ENCODE measurements at places on chromosomes 7 and 10.

DNA sequence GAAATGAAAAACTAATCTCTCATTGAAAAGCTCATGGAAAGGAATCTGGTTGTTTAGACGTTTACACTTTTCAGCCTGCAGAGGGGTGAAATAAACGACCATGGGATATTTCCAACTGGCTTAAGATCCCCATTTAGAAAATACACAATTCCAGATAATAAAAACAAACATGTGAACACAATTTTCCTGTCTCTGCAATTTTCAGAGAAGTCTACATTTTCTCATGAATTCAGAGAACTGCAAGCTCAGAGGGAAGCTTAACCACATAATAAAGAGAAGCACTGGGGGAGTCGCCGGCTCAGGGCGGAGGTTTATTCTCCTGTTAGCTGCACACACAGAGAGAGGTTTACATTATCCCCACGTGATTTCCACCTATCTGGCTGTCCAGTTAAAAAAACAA is 215.2 kb downstream of the FANK1 start:
- no peak for DNase-seq

GRCh38 chr7:139930286-139930965 is 101.4 kb downstream of the TBXAS1 start:
- no peak for DNase-seq

DNA sequence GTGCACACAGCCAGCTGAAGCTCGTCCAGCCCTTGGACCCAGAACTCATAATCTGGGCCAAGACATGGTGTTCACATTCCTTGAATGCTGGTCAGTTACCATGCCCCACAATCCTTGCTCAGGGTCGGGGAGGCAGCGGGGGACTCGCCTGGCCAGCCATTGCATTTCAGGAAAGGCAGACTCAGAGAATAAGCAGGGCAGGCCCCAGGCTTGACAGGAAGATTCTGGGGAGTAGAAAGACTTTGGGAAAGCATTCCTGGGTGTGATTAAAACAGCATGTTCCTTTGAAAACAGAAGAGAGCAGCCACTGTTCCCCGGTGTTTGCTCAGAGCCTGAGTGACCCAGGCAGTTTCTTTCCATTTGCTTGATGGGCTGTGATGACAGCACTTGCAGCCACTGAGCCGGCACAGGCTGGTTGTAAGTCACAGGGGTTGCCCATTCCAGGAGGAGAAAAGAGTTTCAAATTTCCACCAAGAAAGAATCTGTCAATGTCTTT is 473.7 kb downstream of the TYW1 start:
- DNase-seq: no peak

DNA sequence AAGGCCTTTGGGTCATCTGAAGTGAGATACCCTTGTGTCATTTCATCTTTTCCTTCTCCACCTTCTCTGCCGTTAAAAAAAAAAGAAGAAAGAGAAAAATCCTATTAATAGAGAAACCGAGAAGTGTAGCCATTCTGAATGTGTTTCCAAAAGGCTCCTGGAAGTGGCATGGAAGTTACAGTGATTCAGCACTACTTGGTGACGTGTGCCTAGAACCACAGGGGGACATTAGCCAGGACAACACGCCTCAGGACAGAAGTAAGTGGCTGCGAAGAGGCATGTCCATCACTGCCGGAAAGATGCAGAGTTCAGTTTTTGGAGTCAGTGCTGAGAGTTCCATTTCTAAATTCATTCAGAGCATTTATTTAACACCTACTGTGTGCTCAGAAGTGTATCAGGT is 6.3 kb downstream of the HTRA1 start:
- DNase-seq: no peak

DNA sequence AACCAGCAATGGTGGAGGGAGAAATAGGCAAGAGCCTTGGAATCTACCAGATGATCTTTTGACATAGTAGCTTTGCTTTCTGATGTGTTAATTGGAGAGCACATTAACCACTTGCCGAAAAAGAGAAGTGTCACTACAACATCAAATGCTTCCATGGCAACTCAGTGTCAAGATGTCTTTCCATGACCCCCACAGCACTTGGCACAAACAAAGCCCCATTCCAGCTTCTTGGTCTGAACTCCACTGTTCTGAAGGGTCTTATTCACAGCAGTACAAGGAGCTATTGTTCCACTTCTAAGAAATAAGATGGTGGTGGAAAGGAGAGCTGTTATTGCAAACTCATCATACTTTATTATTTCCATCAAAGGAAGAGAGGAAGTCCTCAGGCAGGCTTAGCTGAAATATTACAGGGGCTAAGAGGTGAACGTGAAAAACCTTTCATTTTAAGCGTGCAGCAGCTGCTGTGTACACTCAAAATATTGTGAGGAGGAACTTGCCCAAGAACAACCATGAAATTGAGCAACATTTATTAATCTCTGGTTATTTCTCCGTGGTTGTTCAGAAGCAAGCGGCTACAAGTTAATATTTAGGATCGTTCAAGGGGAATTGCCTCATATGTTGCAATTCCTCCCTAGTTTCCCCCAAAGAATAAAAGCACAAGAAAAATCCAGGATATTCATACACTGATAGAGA is 354.8 kb upstream of the CELF2 start:
- no peak for DNase-seq

- no peak for DNase-seq
These were observed 256.6 kb upstream of the SMIM30 start for GRCh38 chr7:113374955-113375354.

- DNase-seq: no peak
These were observed 177.3 kb upstream of the TNS3 start for GRCh38 chr7:47759056-47759706.

DNA sequence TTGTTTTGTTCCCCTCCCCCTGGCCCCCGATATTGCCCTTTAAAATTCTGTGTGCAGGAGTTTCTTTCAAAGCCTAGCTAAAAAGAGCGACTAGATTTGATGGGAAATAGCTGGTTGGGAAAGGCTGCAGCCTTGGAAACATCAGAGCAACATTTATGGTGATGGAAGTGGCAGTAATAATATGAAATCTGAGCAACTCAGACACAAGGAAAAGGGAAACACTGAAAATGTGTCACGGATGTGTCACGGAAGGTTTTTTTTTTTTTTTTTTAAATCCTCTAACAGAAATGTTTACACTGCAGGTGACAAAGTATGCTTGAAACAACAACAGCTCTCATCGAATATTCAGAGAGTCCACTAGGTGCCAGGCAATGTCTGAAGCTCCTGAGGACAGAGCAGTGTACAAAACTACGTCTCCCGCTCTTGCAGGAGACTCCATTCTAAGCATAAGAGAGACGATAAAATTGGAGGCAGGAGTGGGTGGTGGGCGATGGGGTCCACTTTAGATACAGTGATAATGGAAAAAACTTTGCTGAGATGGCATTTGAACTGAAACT is 143.0 kb downstream of the RSU1 start:
- DNase-seq: peak; percentile 66

DNA sequence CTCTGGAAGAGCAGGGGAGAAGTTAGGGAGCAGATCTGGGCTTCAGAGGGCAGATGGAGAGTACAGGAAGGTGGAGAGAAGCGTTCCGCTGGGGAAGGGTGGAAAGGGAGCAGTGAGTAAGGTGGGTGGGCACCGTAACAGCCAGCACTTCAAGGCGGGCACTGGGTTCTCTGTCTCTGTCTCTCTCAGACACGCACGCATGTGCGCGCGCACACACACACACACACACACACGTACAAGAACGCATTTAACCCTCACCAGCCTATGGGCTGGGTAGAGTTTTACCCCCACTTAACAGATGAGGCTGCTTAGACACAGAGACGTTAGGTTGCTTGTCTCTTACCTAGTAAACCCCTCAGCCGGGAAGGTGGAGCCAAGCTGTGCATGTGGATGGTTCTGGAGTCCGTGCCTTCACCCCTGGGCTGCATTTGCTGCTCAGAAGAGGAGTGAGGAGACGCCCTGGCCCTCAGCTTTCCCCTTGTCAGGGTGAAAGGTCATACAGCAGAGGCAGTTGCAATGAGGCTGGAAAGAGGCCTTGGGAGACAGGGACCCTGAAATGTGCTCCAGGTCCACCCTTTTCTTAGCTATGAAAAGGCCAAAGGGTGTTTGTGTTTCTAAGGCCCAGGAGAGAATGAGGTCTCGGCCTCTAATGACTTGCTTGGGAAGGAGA is 16.0 kb downstream of the ADCYAP1R1 start:
- no peak for DNase-seq

GRCh38 chr7:104926601-104927041 is 87.4 kb upstream of the KMT2E start:
- DNase-seq: no peak

DNA sequence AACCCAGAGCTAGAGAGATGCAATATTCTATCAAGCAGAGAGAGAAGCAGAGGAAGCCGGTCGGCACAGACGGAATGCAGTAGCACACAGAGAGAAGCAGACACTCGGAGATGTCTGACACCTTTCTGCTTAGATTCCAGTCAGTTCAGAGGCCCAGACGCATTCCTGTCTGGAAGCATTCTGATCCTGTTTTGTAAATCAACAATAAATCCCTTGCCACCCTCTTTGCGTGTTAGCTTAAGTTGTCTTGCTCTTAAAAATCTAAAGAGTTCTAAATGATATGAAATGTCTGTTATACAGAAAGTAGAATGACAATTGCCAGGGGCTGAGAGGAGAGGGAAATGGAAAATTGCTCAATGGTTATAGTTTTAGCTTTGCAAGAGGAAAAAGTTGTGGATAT is 27.4 kb upstream of the ATRNL1 start:
- no peak for DNase-seq

GRCh38 chr7:55188590-55189138 is 169.8 kb downstream of the EGFR start:
- no peak for DNase-seq

- DNase-seq: no peak
These were observed 22.5 kb downstream of the UPP1 start for GRCh38 chr7:48111596-48111995.

GRCh38 chr7:21773326-21773725 is 172.4 kb downstream of the CDCA7L start:
- DNase-seq: no peak

DNA sequence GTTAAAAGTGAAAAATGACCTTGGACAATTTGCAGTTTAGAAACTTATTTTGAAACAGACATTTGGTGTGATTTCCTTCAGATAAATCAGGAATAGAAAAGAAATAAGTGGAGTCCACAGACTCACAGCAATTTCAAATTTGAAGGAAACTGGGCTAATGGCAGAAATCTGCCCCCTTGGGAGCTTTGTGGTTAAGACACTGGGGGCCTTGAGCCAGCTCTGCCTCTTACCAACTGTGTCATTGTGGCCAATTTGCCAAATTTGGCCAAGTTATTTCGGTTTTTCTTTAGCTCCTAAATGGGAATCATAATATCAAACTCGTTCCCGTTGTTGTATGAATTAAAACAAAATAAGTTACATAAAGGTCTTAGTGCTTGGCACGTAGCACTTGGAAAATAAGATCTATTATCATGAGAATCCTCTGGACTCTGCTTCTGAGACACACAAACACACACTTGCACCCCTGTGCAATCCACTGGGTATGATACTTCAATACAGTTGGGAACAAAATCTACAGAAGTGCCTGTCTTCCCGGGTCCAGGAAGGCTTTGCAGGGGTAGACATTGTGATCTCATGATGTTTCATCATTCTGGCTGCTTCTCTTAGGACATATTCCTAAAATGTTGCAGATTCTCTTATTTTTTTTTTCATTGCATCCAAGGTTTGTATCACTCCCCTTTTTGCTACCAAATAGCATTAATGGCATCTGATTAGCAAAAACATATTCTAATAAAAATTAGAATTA is 4.9 kb downstream of the ARMC3 start:
- DNase-seq: no peak

GRCh38 chr7:49264530-49264929 is 340.2 kb downstream of the CDC14C start:
- DNase-seq: no peak

GRCh38 chr10:32982911-32983909 is 25.2 kb upstream of the ITGB1 start:
- no peak for DNase-seq

DNA sequence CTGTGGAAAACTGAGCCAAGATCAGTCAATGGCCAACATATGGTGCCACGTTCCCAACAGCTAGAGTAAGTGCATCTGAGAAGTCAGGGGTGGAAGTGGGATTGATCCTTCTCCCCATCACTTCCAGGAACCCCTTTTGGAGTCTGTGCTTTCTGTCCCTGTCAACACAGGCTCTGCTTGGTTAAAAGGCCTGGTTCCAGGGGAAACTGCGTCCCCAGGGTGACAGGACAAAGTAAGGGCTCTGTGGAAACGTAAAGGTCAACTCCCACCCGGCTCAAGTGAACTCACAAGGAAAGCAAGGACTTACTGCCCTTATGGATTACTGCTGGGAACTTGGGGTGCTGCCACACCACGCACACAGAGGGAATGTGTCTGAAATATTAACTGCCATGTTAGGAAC is 77.5 kb upstream of the GRB10 start:
- no peak for DNase-seq

DNA sequence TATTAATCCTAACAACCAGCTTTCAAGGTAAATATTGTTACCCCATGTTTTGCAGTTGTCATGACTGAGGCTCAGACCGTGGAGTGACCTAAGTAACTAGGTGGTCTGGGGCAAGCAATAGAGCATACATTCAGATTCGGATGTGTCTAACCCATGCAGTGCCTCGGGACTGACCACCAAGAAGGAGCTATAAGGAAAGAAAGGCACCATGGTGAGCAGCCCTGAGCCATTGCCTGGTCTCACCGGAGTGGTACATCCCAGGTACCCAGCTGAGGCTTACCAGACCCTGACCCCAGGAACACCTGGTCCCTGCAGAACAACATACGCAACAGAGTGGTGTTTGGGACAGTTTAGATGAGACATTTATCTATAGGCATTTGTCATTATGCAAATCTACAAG is 175.5 kb upstream of the ZMIZ1 start:
- DNase-seq: no peak

DNA sequence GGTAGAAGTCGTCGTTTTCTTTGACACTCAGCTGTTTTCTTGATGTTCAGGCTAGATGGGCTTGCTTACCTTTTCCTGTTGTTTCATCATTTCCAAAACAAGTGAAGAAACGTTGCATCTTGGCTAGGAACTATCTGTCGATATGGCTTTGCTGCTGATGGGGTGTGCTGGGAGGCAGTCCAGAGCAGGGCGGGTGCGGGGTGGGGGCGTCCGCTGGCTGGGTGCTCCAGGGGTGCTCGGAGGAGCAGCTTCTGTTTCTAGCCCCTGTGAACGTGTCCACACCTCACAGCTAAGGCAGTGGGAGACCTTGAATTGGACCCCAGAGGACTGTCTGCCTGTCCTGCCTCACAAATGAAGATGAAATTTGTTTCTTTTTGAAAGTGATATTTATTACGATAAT is 7.6 kb upstream of the SUN1 start:
- no peak for DNase-seq

DNA sequence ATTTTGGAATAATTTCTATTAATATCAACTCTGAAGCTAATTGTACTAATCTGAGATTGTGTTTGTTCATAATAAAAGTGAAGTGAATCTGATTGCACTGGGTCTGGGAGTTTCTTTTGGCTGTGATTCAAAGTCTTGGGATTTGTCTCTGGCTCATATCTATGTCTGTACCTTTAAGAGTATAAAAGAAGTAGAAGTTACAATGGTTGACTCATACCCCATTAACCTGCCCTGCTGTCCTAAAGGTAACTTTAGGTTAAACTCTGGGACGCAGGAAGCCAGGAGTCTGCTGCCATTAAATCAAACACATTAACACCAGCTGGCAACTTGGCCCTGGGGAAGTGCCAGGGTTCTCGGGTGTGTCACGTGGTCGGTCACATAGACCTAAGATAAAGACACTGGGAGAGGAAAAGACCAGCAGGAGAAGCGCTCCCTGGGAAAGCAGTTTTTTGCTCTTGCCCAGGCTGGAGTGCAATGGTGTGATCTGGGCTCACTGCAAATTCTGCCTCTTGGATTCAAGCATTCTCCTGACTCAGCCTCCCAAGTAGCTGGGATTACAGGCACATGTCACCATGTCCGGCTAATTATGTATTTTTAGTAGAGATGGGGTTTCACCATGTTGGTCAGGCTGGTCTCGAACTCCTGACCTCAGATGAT is 17.8 kb downstream of the SCD start:
- peak; percentile 66 for DNase-seq

All from NCI-H345 (cell line).